ENCODE measurements at places on chromosomes 4 and X.

DNA sequence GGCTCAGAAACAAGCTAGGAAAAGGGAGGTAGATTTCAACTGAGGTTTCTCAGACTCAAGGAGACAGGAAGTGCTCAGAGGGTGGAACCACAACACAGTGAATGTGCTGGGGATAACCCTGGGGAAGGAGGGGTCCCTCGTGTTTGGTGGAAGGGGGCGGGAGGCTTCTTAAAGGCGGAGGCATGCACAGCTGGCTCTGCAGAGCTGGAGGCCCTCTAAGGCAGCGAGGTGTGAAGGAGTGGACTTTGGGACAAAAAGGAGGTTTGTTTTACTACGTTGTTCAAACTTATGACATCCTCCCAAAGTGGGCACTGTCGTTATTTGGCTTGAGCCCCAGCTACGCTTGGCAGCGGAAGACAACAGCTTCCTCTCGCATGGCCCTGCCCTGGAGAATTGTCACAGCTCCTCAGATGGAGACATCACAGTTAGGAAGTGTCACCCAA lies 21.7 kb upstream of the MTM1 start:
- DNase-seq: no peak

GRCh38 chr4:16155528-16156169 lies 70.6 kb downstream of the TAPT1 start:
- no peak for DNase-seq

DNA sequence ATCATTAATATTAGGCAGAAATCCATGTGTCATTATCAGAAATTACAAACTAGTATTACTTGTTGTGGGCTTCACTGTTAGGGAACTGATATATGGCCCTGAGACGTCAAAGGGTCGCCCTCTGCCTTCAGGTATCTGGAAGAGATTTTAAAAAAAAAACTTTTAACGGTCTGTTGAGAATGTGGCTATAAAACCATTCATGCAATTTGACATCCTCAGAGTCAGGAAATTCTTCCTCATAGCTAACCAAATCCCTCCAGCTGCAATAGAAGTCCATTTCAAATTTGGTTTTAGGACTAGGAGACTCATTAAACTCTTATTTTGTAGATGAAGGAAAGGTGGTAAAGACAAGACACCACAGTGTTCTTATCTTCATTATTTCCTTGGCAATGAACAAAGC lies 194.2 kb upstream of the NOCT start:
- DNase-seq: no peak

DNA sequence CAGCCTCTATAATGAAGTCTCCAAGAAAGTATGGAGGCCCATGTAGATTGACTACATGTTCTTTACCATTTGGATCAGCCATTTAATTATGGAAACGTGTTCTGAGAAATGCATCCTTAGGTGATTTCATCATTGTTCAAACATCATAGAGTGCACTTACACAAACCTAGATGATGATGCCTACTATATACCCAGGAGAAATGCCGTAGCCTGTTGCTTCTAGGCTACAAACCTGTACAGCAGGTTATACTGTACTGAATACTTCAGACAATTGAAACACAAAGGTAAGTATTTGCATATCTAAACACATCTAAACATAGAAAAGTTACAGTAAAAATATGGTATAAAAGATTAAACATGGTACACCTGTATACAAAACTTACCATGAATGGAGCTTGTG lies 186.5 kb upstream of the FSTL5 start:
- DNase-seq: no peak

- no peak for DNase-seq
These were observed 159.4 kb downstream of the ANTXR2 start for GRCh38 chr4:79913581-79913980.

DNA sequence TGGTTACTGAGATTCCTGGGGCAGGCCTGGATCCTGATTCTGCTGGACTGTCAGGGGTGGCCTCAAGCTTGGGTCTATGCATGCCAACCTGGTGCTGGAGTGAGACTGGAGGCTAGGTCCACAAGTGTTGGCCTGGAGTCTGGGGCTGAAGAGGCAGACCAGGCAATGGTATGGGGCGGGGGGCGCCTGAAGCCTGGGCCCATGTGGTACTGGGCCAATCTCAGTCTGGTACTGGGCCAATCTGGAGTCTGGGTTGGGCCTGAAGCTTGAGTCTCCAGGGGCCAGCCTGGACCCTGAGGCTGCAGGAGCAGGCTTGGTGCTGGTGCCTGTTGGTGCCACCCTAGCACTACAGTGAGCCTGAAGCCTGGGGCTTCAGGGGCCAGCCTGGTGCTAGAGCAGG lies 108.9 kb upstream of the ZCCHC13 start:
- DNase-seq: no peak

GRCh38 chr4:19534159-19534558 lies 717.5 kb upstream of the SLIT2 start:
- no peak for DNase-seq
